Amygdala (tissue), 56 donors: ENCODE measurements at places on chromosomes 11 and 22.

GRCh38 chr11:1224491-1225385 lies 1.9 kb downstream of the MUC5B start:
- DNase-seq, result no peak

- no peak for DNase-seq
These were observed 10.4 kb upstream of the OR10V1 start for GRCh38 chr11:59724066-59724465.

- no peak for DNase-seq
These were observed 86.5 kb upstream of the SHANK2 start for GRCh38 chr11:71338801-71339395.

DNA sequence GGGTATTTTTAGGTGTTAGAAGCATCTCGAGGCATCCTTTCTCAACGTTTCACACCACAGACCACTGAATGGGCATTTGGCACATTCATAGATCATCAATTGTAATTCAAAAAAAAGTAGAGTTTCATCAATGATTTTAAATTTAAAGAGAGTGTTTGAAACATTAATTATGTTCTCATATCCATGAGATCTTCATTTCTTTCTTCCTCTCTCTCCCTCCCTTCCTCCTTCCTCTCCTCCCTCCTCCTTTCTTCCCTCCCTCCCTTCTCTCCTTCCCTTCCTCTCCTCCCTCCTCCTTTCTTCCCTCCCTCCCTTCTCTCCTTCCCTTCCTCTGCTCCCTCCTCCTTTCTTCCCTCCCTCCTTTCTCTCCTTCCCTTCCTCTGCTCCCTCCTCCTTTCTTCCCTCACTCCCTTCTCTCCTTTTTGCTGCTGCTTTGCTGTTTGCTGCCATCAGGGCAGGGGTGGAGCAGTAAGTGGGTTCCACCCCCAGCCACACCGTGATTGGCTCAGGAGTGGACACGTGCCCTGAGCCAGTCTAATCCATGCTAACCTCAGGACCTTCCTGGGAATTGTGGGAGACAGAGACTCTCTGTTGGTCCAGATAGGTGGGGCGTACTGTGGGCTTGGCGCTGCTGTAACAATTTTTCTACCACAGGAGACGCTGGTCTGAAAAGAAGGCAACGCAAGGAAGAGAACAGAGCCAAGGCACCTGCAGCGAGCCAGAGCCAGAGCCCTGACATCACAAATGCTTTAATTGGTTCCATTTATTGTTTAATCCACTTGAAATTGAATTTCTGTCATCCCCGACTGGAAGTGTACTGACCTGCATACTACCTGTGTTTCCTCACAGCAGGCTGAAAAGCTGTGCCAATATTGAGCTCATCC lies 33.7 kb upstream of the APOBEC3A start:
- peak; percentile 41 for DNase-seq

DNA sequence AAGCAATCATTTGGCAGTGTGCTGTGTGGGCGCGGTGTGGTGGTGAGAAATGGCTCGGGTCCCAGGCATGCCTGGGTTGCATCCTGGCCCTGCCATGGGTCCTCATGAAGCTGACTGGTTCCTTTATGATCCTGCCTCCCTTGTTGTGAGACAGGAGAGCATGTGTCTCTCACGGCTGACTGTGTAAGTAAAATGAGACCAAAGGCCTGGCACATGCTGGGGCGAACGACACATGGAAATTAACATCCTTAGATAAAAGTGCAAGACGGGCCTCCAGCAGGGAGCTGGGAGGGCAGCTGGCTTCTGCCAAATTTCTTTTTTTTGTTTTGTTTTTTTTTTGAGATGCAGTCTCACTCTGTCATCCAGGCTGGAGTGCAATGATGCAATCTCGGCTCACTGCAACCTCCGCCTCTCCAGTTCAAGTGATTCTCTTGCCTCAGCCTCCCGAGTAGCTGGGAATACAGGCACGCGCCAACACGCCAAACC lies 9.4 kb upstream of the FBLN1 start:
- no peak for DNase-seq

GRCh38 chr11:80007616-80008015 lies 566.8 kb upstream of the TENM4 start:
- DNase-seq, result no peak

GRCh38 chr11:121615501-121615900 lies 162.7 kb upstream of the SORL1-AS1 start:
- no peak for DNase-seq

DNA sequence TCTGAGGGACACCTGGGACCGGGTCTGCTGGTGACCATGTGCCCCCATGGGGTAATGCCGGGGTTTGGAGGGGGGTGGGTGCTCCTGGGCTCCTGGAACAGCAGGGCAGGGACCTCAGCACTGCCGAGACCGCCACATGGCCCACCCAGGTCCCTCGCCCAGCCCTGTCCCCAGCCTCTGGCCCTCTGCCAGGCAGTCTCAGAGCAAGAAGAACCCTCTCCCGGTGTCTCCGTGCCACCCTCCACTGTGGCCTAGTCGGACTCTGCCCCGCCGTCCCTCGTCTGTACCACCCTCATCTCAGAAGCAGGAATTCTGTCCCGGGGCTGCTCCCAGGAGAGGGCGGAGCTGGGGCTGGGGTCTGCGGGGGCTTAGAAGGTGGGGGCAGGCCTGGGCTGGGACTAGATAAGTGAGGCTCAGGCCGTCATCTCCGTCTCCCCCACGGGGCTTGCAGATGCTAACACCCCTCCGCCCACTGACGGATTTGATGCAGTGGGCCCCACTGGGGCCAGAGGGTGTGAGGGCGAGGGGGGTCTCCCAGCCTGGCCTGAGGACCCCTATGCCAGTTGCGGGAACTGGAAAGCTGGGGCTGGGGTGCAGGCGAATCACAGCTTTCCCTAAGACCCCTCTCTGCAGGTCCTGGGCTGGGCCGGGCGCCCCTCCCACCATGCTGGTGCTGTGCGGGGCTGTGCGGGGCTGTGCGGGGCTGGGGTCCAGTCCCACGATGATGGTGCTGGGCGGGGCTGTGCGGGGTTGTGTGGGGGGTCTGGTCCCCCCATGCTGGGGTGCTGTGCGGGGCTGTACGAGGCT lies 1.1 kb downstream of the MUC5AC start:
- DNase-seq, result no peak

GRCh38 chr11:29679996-29680395 lies 336.8 kb downstream of the KCNA4 start:
- no peak for DNase-seq

DNA sequence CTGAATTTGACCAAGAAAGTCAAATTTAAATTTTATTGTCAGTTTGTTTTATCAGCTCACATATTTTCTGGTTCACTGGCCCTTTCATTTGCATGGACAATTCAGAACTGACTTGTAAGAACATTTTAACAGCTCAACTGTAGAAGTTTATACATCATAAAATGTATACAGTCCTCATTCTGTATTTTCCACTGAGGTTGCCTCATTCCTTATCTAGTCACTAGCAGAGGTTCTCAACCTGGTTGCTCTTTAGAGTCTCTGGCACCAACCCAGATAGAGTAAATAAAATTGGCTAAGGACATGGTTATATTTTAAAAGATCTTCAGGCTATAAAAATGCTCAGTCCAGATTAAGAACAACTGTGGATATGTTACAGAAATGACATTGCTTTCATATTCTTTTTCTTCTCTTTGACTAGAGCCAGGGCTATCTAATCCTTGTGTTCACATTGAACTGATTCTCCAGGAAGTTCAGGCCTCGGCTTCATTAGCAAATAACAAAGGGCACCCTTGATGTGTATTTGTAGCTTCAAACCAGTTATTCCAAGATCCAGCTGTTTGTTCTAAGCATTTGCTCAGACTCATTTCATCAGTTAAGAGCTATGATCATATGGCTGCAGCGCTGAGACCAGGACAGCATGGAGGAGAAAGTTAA lies 782.5 kb downstream of the ETS1 start:
- no peak for DNase-seq

- no peak for DNase-seq
These were observed 9.8 kb upstream of the TBX1 start for GRCh38 chr22:19750507-19751490.

GRCh38 chr22:40592352-40593113 lies 44.0 kb downstream of the MRTFA start:
- DNase-seq, result no peak

- DNase-seq, result no peak
These were observed 9.9 kb upstream of the MRPL11 start for GRCh38 chr11:66448523-66448922.

DNA sequence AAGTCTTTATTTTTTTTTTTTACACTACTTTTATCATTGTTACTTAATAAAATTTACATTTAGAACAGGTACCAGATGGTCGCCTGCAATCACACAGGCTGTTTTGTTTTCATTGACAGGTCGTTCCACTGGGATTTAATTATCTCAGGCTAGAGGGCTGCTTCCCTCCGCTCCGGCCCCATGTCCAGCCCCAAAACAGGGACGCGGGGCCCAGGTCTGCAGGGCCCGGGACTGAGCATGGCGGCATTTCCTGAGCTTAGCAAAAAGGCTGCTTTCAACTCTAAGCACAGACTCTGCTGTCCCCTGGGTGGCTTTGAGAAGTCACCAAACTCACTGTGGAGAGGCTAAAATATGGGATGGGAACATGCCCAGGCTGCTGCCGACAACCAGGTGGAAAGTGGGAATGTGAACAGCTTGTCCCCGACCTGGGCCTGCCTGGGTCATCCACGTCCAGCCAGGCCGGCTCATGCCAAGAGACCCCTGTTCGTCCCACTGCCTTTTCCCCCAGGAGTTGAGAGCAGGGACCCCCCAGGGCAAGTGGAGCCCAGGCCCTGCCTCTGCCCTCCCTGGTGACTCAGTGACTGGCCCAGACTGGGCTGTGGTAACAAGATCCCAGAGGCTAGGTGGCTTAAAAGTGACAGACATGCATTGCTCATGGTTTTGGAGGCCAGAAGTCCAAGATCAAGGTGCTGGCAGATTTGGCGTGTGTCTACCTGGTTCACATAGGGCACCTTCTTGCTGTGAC lies 150.0 kb downstream of the SHANK2 start:
- DNase-seq, result no peak

DNA sequence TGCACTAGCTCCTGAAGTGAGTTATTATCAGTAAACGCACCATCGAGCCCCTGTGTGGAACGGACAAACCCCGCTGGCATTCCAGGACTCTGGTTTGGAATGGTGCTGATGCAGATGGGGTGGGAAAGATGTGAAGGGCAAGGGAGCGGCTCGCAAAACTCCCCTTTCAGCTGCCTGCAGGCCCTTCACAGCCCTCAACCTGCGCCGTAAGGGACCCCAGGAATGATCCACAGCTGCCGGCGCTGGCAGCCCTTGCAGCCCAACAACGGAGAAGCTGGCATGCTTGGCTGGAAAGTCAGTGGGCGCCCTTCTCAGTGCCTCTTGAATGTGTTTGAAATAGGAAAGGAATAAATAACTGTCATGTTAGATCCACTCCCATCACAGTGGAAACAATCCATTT lies 1445.5 kb downstream of the BRD1 start:
- DNase-seq, result no peak

GRCh38 chr22:28369854-28370253 lies 309.8 kb downstream of the TTC28 start:
- DNase-seq, result no peak

- DNase-seq, result no peak
These were observed 178.5 kb upstream of the SNX19 start for GRCh38 chr11:131094827-131095226.

DNA sequence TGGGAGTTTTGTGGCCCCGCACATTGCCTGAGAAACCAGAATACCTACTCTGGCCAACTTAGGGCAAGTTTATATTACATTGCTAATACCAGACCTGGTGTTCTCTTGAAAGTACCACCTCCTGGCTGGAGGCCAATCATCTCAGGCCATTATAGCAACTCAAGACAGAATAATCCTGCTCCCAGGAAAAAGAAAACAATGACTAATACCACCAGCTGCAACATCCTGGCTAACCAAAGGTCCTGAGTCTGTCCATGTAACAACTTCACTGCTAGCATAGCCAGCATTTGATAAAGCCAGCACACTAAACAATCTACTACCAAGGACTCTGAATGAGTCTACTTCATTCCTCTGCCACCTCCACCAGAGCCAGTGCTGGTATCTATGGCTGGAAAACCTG lies 1298.7 kb upstream of the CNTN5 start:
- no peak for DNase-seq

DNA sequence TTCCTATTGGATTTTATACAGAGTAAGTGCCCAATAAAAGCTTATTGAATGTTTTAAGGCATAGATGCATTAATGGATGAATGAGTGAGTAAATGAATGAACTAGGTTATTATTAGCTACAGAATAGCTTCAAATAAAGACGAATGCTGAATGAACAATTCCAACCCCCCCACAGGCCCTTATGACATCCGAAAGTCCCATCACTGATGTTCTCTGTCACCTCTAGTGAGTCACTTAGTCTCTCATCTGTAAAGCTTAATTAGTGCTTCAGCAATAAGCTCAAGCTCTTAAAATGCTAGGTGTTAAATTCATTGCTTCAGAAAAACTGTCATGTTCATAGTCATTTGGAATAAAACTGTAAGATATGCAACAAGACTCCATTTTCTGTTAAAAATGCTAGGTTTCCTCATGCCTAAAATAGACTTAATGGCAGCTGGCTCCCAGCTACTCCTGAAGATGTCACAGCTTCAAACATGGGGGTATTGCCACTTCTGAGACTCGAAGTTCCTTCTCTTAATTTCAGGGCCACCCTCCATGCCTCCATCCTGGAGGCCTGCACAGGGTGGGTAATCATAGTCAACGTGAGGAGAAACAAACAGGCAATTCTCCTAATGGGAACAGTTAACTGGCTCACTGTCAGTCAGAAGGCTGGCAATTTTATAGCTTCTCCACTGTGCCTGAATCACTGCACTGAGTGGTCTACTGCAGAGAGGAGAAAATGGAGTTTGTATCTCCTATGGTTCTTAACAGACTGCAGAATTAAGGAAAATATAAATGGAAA lies 355.0 kb upstream of the CTSC start:
- DNase-seq, result no peak

DNA sequence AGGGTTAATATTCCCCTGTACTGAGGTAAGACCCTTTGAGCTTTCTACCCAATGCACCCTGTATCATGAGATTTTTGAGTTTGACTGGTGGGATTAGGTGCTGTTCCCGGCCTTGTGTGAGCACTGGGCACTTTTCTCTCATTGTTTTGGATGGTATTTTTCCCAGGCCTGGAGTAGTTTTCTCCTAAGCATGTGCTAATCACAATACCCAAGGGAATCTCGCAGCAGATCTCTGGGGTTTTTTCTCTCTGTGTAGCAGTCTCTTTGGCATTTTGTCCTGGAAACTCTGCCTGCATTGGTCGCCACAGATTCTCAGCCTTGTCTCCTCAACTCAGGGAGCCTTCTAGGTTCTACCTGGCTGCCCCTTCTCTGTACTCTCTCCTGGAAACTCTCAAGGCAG lies 19.9 kb downstream of the IGHMBP2 start:
- no peak for DNase-seq

DNA sequence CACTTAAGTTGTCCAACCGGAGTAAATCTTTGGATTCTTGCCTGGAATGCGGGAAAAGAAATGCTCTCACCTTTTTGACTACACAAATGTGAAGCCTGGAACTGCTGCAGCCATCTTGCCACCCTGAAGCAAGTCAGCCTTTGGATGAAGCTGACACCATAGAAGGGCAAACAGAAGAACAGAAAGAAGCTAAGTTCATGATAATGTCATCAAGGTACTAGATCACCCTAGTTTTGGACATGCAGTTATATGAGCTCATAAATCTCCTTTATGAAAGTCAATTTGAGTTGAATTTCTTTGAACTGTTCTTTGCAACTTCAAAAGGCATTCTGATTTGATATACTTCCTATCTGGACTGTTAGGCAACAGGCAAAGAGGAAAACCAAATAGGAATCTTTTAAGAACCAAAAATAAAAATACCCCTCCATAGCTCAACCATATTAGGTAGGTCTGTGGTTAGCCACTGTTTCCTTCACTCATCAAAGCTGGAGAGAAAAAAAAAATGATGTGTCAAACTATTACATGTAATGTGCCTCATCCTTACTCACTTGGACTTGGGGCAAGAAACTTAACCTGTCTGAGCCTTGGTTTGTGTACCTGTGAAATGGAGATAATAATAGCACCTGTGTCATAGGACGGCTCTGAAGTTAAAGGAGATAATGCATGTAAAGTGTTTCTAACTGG lies 91.9 kb downstream of the WT1 start:
- no peak for DNase-seq
